ENCODE measurements at places on chromosomes 5 and 9.

DNA sequence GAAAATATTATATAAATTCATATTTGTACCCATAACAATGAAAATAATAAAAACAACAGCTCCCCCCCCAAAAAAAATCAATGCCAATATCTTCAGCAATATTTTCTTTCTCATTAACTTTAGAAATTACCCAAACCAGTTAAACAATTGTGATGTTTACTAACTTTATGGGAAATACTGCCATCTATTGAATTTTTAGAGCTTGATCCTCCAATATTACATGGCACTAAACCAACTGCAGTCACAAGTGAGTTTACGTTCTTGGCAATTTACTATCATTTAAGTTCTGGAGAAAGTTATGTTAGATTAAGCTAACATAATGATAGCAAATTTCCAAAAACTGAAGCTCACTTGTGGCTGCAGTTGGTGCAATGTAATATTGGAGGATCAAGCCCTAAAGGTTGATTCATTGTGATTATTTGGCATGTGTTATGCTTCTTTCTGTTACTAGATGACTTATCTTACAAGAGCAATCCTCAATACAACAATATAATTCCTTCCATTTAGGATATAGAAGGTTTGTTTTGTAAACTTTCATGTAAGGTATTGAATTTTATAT, 379.5 kb downstream of the CDH18 start:
- DNase-seq: no peak

DNA sequence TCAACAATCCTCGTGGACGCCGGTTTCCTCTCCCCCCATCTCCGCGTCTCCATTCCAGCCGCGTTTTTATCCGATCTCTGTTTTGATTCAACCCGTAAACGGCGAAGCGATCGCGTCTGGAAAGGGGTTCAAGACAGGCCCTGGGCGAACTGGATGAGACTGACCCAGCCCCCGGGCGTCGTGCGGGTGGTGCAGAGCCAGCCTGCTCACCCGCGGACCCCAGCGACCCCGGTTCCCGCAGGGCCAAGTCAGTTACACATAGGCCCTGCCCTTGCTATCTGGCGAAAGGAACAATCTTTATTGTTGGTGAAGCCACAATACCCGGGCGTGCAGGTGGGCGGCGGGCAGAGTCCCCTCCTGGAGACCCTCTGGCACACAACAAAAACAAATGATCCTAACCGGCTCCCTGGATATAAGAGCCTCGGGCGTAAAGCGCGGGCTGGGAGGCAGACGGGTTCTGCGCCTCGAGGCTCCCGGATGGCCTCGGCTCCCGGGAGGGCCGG, 1.8 kb downstream of the TLX3 start:
- DNase-seq: no peak

DNA sequence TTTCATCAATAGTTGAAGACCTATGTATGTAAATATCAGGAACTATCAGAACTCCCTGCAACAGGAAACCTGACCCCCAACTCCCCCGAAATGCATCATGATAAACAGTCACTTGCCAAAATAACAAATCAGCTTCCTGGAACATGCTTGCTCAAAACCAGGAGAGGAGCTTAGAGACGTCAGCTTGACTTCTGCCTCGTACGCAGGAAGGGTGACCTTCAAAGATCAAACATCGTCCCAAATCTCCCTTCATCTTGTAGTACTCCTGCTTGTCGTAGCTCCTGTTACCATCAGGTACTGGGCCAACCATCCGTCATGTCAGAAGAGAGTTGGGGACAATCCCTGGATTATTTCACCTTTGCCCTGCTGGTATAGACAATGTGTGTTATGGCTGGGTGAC, 396.1 kb downstream of the GADD45G start:
- DNase-seq: no peak

GRCh38 chr9:81244631-81245030, 444.7 kb downstream of the TLE1 start:
- DNase-seq: no peak

DNA sequence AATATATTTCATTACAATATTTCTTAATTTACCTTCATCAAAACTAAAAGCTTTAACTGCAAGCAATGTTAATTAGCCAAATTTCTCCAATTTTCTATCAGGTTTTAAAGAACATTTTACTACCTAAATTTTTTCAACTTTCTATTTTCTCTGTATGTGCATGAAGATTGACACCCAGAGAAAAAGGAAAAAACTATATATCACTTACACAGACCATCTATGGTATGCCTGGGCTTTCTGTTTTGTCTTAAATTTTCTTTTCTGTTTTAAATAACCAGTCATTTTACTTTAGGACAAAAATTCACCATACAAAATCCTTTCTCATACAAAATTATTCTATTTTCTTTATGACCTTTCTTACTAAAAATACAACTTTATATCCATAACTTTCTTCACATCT, 13.8 kb upstream of the IL7R start:
- DNase-seq: no peak

DNA sequence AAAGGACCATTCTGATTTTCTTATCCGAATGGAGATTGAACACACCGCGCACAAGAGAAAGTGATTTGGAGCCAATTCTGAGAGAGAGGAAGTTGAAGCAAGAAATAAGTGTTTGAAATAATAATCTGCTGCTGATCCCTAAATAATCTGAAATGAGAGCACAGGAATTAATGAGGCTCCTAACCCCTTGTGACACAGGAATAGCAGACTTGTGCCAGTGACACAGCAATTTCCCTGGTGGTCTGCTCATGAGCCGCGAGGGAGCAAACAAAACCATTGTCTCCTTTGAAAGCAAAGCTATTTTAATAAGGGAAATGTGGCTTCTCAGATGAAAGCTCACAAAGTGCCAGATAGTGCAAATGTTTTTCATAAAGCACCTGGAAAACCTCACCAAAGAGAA, 936.1 kb upstream of the WWC1 start:
- no peak for DNase-seq

All from stimulated activated CD4-positive, alpha-beta T cell treated with anti-CD3 and anti-CD28 coated beads, Interleukin-4, amount 100 ng/mL, for 48 hours (primary cell).